NCI-H1048 (cell line): ENCODE measurements at places on chromosomes 2 and 18.
A peak's percentile ranks its signal among the peaks of the same experiment; 100 is the strongest.

DNA sequence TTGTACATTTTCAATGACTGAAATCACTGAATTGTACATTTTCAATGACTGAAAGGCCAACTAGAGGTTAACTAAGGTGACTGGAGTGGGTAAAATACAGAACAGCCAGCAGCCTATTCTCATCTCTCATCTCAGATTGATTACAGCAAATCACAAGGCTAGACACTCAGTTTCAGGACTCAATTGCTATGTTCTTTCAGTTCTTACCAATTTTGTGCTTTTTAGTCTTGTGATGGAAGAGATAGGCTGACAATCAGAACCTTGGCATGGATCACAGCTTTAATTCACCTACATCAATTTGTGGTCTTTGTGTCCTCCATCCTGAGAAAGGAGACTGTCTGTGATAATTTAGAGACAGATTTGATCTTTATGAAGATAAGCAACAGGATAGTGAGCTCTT is 124.7 kb downstream of the GULP1 start:
- DNase-seq = no peak

DNA sequence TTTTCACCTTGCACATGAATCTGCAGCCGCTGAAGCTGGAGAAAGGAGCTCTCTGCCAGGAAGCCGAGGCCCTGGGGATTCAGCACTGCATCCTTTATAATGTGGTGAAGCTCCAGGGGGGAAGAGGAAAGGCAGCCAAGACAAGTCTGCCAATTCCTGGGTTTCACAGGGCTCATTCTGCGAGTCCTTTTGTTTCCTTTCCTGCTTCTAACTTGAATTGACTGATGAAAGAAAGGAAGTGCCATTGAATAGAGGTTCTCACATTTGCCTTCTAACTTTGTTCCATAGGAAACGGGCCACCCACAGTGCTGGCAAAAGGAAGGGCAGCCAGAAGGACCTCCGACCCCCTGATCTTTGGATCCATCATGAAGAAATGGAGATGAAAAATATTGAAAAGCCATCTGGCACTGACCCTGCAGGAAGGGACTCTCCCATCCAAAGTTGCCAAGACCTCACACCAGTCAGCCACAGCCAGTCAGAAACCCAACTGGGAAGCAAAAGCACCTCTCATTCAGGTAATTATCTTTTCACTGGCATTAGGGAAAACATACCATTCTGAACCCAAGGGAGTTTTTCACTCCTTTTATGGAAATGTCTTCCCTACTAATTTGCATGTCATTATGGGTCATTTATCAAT is 765.4 kb downstream of the MBD2 start:
- DNase-seq = no peak

DNA sequence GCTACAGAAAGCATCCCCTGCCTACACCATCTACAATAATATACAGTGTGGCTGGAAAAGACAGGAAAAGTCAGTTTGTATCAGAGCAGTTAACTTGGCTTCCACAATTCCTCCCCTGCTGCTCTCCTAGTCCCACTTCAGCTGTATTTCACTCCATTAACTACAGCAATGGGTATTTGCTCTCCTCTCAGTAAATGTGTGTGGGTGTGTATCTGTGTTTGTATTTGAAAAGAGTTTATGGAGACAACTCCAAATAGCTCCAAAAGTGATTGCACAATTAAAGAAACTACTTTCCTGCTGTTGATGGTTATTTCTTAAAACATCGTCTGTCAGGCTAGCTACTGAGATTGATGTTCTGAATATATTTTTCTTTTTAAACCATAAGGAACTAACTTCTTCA is 333.7 kb upstream of the FIGN start:
- DNase-seq = no peak

DNA sequence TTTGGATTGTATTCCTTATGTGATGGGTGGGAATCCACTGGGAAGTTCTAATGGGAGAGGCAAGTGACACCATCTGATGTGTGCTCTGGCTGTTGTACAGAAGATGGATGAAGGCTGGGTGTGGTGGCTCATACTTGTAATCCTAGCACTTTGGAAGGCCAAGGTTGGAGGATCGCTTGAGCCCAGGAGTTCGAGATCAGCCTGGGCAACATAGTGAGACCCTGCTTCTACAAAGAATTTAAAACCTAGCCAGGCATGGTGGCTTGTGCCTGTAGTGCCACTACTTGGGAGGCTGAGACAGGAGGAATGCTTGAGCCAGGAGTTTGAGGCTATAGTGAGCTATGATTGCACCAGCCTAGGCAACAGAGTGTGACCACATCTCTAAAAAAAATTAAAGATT is 10.6 kb upstream of the MSH6 start:
- no peak for DNase-seq

DNA sequence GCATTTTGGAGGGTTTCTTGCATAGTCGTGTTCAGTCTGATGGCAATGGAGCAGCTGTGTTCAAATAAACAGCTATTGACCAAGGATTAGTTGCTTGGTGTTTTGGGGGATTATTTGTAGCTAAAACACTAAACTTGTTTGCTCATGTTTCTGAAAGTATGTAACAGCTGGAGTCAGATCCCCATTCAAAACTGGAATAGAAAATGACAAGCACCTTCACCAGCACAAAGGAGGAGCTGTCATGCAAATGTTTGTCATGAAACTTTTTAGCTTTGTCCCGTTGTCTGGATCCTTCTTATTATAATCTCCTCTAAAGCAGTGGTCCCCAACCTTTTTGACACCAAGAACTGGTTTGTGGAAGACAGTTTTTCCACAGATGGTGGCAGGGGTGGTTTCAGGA is 96.9 kb upstream of the ZNF236 start:
- no peak for DNase-seq

DNA sequence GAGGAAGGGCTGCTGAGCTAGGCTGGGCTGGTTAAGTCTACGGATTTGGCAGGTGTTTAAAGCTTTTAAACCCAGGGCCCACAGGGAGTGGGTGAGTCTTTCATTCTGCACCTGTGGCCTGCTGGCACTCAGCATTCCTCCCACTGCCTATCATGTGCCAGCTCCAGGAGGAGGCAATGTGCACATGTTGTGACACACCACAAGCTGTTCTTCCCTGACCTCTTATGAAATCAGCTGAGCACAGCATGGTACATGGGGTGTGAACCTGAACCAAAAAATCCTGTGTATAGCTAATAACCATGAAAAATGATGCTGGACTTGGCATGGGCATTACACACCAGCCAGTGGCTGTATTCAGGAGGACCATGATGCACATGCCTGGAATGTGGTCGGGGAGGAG is 297.9 kb upstream of the MMADHC start:
- no peak for DNase-seq

- peak; percentile 58 for DNase-seq
Measured at GRCh38 chr2:70887550-70888246, 48.0 kb upstream of the ATP6V1B1 start.

- DNase-seq = peak; percentile 26
Measured at GRCh38 chr2:236180831-236181453, 12.8 kb upstream of the GBX2 start.

DNA sequence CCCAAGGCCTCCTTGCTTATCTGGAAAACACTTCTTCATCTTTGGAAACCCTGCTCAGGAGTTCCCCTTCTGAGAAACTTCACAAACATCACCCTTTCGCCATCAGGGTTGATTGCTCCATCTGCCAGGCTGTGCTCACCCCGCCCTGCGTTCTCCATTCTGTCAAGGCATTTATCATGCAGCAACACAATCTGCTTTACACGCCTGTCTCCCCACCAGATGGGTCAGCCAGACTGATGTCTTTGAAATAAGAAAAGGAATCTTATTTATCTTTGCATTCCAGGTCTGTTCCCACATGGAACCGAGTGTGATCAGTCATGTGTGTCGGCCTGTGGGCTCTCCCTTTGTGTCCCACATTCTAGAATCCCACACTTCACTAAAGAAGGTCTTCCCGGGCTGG is 110.0 kb upstream of the ARL4C start:
- no peak for DNase-seq

DNA sequence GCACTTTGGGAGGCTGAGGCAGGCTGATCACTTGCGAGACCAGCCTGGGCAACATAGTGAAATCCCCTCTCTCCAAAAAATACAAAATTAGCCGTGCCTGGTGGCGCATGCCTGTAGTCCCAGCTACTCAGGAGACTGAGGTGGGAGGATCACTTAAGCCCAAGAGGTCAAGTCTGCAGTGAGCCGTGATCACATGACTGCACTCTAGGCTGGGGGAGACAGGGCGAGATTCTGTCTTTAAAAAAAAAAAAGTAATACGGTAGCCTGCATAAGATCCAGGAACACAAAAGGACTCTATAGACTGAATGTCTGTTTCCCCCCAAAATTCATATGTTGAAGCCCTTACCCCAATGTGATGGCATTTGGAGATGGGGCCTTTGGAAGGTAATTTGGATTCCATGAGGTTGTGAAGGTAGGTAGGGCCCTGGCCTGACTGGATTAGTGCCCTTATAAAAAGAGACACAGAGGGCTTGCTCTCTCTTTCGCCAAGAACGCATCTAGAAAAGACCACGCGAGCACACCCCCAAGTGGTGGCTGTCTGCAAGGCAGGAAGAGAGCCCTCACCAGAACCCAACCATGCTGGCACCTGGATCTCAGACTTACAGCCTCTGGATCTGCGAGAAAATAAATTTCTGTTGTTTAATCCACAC is 17.0 kb downstream of the MBOAT2 start:
- no peak for DNase-seq

- DNase-seq = no peak
Measured at GRCh38 chr2:190819840-190820301, 60.8 kb upstream of the GLS start.

- DNase-seq = no peak
Measured at GRCh38 chr18:23824669-23825068, 135.4 kb downstream of the LAMA3 start.

GRCh38 chr2:189763908-189764661 is 1.5 kb upstream of the OSGEPL1 start:
- no peak for DNase-seq

GRCh38 chr18:22505141-22505591 is 87.5 kb upstream of the CTAGE1 start:
- no peak for DNase-seq

GRCh38 chr2:230346465-230346864 is 19.5 kb downstream of the SP140L start:
- no peak for DNase-seq

DNA sequence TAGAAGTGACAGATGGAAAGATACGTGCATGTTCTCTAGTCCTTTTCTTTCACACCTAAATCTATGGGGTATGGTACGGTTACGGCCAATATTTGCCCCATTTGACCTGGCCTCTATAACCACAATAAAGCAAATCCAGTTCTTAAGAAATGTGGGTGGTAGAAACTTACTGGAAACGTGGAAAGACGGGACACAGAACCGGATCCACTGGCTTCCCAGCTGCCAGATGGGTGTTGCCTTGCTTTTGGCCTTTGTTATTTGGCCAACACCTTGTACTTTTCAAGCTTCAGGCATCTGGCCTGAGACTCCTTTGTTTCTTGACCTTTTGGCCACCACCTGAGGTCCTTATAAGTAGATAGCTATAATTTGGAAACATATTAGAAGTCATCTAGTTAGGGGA is 635.9 kb downstream of the SLC4A3 start:
- DNase-seq = no peak

- no peak for DNase-seq
Measured at GRCh38 chr2:72572501-72572900, 253.3 kb downstream of the EXOC6B start.

GRCh38 chr2:28593160-28593755 is 97.4 kb downstream of the PLB1 start:
- no peak for DNase-seq

- DNase-seq = no peak
Measured at GRCh38 chr18:8455661-8456614, 153.3 kb upstream of the RAB12 start.

- DNase-seq = no peak
Measured at GRCh38 chr2:210224941-210225672, at the start of gene ACADL. Gene ACADL, minus strand, starts transcription at chr2:210225447. Its CDS starts 184 bp downstream, at chr2:210225263.

DNA sequence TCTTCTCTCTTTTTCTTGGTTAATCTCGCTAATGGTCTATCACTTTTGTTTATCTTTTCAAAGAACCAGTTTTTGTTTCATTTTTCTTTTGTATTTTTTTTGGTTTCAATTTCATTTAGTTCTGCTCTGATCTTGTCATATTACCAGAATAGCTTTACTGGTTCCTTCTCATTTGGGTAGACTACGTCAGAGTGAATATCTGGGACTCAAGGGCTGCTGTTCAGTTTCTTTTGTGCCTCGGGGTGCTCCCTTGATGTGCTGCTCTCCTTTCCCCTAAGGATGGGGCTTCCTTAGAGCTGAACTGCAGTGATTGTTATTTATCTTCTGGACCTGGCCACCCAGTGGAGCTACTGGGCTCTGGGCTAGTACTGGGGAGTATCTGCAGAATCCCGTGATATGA is 29.4 kb upstream of the IL1RN start:
- DNase-seq = no peak

DNA sequence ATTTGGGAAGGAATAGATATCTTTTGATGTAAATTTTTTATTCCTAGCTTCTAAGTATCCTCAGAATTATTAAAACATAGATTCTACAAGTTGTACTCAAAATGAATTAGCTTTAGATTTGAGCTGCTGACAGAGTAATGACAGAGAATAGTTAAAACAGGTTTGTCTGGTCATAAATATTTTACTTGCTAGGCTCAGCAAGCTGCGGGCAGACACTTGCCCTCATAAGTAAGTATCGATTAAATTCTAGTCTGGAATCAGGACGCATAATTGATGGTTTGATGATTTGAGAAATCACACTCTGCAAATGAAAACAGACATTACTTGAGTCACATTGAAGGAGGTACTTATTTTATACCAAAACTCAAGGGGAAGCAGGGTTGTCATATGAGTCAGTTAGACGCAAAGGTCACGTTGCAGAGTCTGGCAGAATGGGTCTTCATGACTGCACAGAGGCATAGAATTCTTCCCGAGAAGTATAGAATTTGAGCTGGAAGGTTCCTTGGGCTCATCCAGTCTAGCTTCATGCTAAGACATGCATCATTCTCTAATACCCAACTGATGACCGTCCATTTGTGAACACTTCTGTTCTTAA is 27.5 kb downstream of the ARL4C start:
- no peak for DNase-seq

- no peak for DNase-seq
Measured at GRCh38 chr2:46735108-46735691, 180.4 kb downstream of the MCFD2 start.

DNA sequence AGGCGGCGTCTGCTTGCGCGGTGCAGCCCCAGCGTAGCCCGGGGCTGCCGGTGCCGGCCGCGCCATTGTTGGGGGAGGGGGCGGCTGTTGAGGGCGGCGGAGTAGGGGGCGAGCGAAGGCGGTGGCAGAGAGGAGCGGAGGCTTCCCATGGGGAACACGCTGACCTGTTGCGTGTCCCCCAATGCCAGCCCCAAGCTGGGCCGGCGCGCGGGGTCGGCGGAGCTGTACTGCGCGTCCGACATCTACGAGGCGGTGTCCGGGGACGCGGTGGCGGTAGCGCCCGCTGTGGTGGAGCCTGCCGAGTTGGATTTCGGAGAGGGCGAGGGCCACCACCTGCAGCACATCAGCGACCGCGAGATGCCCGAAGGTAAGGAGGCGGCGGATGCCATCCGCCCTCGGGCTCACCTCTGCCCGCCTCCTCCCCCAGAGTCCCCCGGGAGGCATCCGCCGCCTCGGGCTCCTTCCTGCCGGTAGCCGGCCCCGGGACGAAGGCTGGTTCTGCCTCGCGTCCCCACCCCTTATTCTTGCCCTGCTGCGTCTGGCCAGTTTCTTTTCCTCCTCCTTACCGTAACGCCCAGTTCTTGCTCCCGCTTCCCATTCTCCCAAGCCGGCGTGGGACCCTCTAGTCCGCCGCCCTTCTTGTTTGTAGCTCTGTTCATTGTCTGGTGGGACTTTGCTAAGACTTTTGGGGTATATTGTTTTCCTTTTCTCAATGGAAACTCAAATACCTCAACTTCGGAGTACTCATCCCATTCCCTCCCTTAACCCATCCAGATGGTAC is 500 bp downstream of the CCNYL1 start:
- no peak for DNase-seq
